ENCODE measurements at places on chromosomes 5 and 9. TPM values are rescaled to one million over a fixed set of nuclear protein-coding genes. Genes with fewer than 3 reads are reported as not detected.

The TNFSF8 gene
- 0.46 TPM for polyA plus RNA-seq

The DMRTA1 gene
- 1.9 TPM for polyA plus RNA-seq

The VCAN gene
- 347 TPM for polyA plus RNA-seq

The MYOZ3 gene
- 6.2 TPM for polyA plus RNA-seq

DNA sequence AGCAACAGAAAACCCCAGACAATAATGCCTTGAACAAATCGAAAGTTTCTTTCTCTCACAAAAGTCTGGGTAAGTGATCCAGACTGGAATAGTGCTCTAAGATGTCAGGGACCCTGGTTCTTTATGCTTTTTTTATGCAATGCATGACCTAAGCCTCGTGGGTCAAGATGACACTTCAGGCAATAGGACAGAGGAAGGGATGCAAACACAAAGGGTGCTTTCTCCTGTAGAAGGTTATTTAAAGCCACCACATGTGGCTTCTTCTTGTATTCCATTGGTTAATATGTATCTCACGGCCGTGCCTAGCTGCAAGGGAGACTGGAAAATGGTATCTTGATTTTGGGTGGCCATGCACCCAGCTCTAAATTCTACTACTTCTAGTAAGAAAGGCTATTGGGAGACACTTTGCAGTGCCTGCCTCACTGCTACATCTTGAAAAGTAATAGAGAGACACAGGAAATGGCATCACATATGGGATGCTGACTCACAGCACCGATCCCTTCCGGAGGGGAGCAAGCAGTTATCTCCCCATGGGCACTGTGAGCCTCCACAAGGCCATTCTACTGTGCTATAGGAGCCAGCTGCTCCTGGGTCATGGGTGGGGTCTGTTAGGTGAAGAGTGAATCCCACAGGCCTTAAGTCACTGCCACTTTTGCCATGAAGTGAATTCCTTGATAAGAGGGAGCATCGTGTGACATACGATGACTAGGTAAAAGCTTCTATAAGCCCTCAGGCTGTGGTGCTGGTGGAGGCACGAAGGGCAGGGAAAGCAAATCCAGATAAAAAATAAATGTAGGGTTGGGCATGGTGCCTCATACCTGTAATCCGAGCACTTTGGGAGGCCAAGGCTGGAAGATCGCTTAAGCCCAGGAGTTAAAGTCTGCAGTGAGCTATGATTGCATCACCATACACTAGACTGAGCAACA, 32.5 kb upstream of the RAB14 start:
- no peak for DNase-seq

DNA sequence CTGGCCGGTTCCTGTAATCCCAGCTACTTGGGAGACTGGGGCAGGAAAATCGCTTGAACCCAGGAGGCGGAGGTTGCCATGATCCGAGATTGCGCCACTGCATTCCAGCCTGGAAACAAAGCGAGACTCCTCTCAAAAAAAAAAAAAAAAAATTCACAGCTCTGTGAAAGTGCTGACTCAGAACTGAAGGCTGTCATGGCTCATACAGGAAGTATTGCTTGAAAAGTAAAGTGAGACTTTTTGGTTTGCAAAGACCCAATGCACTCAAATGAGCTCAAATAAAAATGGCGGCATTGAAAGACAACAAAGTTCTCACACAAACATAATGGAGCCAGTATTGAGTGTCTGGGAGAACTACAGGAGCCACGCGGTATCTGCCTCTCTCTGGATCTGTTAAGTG, 202.1 kb downstream of the FBXL7 start:
- DNase-seq = no peak

DNA sequence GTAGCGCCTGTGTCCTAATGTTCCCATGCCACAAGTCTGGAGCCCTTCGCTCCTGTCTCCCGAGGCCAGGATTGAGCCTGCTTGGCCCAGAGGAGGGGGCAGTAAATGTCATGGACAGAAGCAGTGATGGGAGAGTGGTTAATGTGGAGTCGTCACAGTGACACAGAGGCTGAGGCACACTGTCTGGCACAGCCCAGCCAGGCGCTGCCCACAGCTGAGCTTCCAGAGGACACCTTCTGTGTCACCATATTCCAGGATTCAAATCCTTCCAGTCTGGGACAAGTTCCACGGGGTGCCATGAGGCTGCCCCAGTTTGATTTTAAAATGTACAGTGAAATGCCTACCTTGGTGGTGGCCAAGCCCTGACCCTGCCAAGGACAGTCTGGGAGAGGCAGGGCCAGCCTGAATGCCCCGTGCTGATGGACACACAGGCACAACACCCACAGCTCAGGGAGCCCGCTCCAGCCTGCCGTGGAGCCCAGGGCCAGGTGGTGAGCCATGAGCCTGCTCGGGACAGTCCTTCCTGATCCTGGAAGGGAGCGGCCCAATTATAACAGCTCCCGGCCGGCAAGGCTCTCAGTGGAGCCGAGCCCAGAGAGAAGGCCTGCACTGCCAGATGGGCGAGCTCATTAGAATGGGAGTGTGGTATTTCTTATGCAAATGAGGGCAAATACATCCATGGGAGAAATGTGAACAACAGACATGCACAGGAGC, 99.1 kb upstream of the RUFY1 start:
- no peak for DNase-seq

GRCh38 chr5:59037941-59038797, 455.3 kb downstream of the RAB3C start:
- DNase-seq = no peak

GRCh38 chr5:26232706-26233105, 805.7 kb downstream of the CDH9 start:
- DNase-seq = no peak

DNA sequence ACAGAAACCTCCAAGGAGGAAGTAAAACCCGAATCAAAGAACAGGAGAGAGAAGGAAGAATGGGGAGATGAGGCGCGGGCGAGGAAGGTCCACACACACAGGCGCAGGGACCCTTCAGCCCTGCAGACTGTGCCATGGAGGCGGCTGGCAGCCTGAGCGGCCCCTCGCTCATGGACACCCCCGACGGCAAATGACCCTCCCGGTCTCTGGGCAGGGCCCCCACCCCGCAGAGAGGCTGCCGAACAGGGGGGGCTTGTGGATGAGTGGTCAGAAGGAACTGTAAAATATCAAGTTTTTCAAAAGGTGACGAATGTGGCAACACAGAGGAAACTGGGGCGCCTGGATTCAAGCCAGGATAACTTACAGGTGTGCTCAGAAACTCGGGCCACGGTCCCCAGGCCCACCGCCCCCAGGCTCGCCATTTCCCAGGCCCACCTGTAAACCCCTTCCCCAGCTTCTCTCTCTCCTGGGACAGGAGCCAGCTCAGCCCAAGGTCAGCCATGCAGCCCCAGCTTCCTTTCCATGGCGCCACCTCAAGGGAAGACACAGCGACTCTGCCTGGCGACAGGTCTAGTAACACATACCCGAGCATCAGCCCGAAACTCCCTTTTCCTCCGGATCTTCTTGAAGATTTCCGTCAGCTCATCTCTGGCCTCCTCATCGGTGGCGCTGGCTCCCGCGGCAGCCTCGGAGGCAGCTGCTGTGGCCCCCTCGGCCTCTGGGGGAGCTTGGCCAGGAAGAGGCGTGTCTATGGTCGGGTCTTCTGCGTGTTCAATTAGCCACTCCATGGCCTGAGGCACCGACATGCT, 16.5 kb downstream of the UBAC1 start:
- DNase-seq = no peak

DNA sequence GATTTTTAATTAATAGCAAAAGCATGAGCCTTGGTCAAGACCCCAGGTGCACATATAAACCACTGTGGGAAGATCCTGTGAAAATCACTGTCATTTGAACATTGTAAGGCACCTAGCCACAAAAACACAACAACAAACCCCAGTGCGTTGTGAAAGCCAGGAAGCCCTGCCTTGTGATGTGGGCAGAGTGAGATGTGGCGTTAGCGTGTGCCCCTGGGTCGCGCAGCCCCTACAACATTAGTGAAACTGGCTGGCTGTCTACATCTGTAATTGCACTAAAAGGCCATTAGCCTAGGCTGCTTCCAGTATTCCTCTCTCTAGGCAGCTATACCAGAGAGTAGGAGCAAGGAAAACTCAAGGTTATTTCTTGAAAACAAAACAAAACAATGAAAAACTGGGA, 21.1 kb upstream of the PDZD2 start:
- DNase-seq = no peak

GRCh38 chr9:64066736-64067368, 1218.2 kb downstream of the FOXD4L5 start:
- no peak for DNase-seq

DNA sequence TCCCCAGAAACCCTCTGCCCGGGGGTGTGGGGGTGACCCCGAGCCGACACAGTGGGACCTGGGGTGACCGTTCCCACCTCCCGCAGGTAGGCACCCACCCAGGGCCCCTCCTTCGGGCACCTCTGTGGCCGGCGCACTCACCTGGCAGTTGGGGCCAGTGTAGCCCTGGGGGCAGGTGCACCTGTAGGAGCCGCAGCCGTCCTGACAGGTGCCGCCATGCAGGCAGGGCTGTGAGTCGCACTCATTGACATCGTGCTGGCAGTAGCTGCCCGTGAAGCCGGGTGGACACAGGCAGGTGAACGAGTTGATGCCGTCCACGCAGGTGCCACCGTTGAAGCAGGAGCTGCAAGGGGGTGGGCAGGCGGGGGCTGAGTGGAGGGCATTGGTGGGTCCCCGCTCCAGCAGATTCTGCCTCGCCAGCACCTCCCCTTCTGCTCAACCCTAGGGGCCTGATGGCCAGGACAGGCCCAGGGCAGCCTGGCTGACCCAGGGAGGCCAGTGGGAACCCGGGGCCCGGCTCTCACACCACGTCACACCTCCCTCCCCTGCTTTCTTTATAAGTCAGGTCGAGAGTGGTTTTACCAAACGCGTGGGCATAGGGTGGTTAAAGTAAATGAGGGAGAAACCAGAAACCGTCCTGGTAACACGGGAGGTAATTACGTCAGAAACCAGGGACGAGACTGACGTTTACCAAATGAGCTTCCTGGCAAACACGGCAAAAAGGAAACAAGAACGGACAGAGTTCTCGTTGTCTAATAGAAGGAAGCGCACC, 26.1 kb upstream of the SEC16A start:
- DNase-seq = no peak

GRCh38 chr9:4970970-4971641, 14.0 kb upstream of the JAK2 start:
- no peak for DNase-seq
